ENCODE measurements at places on chromosomes 12 and 14.

DNA sequence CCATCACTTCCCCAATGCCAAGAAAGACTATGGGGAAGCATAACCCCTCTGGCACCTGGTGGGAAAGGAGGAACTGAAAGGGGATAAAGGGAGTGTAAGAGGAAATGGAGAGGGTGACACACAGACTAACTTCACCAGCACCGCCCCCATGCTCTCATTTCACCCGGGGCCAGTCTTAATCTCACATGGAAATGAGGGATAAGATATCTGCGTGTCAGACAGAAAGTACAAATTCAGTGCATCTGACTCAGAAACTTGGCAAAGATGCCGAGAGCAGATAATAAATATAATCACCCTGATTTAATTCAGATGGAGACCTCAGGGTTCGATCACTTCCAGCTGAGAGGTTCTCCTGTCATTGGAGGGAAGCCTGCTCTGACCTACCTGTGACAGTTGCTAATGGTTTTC is 191.6 kb downstream of the DUSP6 start:
- peak; percentile 26 for DNase-seq

- peak; percentile 34 for DNase-seq
Measured at GRCh38 chr12:123063535-123063934, 83.1 kb downstream of the ARL6IP4 start.

DNA sequence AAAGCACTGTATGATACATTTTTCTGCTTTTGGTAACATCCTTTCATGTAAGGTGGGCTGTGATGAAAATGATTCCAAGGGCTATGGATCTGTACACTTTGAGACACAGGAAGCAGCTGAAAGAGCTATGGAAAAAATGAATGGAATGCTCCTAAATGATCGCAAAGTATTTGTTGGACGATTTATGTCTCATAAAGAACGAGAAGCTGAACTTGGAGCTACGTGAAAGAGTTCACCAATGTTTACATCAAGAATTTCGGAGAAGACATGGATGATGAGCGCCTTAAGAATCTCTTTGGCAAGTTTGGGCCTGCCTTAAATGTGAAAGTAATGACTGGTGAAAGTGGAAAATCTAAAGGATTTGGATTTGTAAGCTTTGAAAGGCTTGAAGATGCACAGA is 22.1 kb upstream of the SRGAP1 start:
- DNase-seq = peak; percentile 14

- DNase-seq = peak; percentile 33
Measured at GRCh38 chr14:83071888-83072501, 1538.3 kb upstream of the SEL1L start.

GRCh38 chr14:99231850-99232713 is 39.9 kb downstream of the BCL11B start:
- DNase-seq = no peak

GRCh38 chr12:113239811-113240331 is 18.6 kb downstream of the TPCN1 start:
- peak; percentile 31 for DNase-seq

GRCh38 chr12:67019070-67019469 is 250.1 kb upstream of the CAND1 start:
- no peak for DNase-seq

DNA sequence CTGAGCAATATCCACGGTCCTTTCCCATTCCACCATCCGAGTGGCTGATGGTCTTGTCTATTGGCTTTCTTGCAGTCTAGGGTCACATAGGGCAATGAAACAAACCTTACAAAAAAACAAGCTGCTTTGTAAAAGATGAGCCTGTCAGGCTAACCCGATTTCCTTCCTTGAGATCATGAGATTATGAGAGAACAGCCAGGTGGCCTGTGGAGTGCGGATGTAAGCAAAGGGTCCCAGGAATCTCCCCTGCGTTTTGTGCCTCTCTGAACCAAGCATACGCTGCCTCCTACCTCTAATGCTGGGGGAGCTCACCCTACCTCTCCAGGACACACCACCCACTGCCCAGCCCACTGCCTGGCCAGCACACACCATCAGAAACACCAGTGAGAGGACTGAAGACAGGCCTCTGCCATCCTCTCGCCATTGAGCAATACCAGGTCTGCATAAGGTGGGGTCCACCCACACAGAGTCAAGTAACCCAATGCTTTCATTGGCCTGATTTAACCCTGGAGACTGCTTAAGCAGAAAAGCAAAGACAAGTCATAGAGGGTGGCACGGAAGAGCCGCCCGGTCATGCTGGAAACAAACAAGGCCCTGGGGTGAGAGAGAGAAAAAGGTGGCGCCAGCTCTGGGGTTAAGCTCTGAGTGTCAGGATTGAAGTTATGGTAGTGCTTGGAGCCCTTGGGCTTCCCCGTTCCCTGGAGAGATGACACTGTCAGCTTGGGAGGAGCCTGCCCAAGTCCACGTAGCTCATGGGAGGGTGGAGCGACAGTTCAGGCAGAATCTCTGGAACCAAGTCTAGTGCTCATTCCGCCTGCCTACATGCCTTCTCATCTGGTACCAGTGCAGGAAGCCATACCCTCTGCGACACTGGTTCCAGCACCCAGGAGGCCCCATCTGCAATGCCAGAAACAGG is 46.6 kb downstream of the CALM1 start:
- DNase-seq = peak; percentile 16

GRCh38 chr12:118033323-118033722 is 16.8 kb downstream of the RFC5 start:
- DNase-seq = no peak

GRCh38 chr14:51811706-51812105 is 48.7 kb upstream of the GNG2 start:
- no peak for DNase-seq

DNA sequence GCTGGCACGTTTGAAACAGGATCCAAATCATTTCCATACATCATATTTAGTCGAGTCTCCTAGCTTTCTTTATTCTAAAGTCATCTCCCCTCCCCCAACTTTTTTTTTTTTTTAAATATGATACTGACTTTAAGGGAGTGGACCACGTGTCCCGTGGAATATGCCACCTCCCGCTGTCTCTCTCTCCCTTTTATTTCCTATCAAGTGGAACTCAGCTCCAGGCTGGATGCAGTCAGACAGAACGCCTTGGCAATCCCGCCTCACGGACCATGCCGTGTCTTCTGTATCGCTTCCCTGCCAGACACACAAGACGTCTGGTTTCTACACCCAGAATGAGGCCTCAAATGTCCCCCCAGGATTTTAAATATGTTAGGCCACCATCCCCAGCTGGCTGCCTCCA is 21.2 kb downstream of the BCL7A start:
- DNase-seq = peak; percentile 66

DNA sequence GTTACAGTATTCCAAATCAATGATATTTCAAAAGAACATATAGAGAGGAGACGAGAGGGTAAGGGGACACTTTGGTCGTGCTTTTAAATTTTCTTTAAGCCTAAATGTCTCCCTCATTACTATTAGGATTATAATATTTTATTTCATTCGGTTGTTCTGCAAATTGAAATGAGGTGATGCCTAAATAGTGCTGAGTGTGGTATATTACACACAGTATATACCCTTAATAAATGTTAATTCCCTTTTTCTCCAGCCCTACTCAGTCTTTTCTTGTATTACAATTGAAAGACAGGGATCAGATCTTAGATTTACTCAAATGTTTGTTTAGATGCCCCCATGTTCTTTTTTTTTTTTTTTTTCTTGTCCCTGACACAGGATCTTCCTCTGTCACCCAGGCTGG is 7.7 kb downstream of the SNAPC1 start:
- no peak for DNase-seq

DNA sequence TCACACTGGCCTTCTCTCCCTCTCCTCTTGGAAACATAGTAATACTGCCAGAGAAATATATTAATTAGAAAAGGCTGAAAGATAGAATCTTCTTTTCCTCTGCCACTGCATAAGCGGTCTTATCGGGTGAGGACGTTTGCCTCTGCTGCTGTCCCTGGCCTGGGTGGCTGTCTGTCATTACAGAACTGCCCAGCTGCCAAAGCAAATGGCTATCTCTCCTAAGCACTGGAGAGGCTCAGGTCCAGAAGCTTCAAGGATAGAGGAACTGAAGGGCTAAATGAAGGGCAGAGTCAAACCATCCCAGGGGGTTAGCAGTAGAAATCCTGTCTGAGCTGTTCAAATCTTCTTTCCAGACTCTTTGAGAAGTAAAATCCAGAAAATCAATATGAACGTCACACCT is 198.6 kb upstream of the CAND1 start:
- DNase-seq = no peak

DNA sequence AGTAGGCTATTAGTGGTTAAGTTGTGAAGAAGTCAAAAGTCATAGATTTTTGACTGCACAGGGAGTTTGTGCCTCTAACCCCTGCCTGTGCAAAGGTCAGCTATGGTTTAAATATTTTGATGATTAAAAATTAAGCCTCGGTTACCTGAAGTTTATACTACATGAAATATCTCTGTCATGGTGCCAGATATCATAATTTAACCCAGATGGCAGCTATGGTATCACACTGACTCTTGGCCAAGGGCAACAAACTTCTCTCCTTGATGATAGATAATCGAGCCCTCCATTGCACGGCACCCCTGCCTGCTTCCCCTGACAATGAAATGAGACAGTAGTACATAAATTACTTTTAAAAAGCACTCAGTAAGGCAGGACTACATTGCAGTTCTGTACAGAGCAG is 80.8 kb downstream of the SLC35F4 start:
- DNase-seq = no peak

GRCh38 chr12:107649661-107650061 is 35.9 kb upstream of the PWP1 start:
- DNase-seq = no peak

DNA sequence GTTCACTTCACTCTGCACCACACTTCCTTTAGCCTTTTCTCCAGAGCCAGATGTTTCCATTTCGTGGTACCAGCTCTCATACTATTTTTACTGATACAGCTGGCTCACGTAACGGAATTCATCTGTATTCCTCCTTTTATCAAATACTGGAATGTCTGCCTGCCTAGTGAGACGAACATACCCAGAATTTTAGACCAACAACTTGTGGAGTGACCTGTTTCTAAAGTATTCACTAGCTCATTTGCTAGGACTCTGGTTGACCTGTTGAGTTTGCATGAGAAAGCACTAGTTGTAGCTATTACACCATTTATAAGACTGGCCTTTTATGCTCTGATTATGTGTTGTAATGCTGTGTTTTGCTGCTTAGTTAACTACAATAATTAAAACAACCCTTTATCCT is 22.6 kb downstream of the KCNA5 start:
- DNase-seq = no peak

DNA sequence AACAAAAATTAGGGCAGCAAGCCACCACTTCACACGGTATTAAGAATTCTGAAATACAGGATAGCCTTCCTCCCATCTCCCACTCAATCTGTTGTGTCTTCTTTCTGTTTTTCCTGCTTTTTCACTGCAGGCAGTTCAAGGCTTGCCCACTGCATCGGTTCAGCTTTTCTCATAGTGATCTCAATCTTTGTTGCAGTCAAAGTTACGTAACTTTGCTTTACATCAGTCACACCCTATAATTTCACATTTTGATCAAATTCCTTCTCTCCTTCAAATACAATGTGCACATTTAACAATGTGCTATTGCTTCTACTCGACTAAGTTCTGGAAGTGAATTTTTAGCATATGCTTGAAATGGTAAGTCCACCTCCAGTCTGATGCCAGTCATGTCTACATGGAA is 217.6 kb downstream of the EFCAB11 start:
- no peak for DNase-seq

GRCh38 chr14:74245292-74245691 is 6.0 kb downstream of the VSX2 start:
- DNase-seq = no peak

DNA sequence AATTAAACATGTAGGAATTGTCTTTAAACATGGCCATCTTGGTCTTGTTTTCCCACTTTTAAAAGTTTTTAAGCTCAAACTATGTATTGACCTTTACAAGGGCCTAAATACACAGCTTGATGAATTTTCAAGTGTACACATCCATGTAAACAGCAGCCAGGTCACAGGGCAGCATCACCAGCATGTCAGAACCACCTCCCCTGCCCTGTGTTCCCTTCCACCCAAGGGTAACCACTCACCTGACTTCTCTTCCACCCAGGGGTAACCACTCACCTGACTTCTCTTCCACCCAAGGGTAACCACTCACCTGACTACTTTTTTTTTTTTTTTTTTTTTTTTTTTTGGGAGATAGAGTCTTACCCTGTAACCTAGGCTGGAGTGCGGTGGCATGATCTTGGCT is 4.6 kb downstream of the FBXW8 start:
- DNase-seq = no peak

DNA sequence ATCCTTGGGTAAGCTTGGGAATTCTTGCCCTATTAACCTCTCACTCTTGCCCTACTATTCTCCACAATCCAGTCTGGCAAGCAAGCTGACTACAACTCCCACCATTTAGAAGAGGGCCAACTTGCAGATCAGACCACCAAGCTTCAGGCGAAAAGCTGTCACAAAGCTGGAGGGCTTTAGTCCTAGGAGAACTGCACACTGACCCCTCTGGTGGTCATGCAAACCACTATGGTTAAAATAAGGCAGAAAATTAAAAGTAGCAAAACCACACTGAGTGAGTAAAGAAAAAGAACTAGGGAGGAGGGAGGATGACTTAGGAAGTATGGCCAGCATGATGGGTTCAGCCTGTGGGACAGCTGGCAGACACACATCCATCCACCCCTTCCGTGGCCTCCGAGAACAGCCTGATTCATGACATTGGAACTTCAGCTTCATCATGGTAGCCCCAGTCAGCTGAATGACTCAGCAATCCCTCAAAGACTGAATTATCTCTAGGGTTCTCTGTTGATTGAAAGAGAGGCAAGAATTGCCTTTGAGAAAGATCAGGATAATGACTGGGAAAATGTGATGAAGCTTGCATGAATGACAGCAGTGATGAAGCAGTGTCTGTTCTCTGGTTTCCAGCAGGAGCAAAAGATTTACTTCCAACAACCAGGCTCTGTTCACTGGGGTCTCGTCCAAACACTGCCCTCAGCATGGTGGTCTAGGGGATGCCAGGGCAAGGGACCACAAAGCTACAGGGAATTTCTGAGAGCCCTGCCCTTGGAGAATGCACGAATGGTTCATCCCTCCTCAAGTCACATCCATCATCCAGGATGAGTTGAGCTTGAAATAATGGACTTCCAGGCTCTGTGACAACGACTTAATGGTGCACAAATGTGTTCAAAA is 24.4 kb downstream of the PITPNM2 start:
- peak; percentile 98 for DNase-seq

DNA sequence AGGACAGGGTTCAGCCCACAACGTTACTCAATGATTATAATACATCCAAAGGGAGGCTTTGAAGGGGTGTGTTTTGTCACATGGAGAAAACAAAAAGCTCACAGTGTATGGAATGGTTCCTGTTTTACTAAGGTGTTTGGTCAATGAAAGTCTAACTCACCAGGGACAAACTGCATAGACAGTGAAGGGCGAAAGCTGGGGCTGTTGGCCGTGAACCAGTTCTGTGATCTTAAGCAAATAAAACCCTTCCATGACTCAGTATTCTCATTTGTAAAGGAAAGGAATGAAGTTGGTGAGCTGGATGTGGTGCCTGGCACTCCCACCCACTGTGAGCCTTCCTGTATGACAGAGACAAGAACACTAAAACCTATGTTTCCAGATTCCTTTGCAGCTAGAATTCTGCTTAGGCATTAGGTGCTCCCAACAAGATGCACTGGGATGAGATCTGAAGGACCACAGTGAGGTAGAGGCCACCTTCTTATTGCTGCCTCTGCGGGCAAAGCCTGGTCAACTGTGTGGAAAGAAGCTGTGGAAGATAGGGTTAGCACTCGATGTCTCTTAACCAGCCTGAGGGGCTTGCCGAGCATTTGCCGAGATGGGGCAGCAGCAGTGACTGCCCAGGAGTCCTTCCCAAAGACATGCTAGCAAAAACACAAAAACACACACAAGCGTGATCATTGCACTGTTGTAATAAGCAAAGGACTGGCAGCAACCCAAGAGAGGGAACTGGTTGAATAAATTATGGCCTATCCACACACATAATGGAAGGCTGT is 48.5 kb downstream of the VCPKMT start:
- DNase-seq = peak; percentile 84

- peak; percentile 10 for DNase-seq
Measured at GRCh38 chr12:92619730-92620684, 82.8 kb upstream of the PLEKHG7 start.

Measured in kidney tubule cell (primary cell).